ENCODE measurements at places on chromosomes 16 and 17.
A peak's percentile ranks its signal among the peaks of the same experiment; 100 is the strongest.

DNA sequence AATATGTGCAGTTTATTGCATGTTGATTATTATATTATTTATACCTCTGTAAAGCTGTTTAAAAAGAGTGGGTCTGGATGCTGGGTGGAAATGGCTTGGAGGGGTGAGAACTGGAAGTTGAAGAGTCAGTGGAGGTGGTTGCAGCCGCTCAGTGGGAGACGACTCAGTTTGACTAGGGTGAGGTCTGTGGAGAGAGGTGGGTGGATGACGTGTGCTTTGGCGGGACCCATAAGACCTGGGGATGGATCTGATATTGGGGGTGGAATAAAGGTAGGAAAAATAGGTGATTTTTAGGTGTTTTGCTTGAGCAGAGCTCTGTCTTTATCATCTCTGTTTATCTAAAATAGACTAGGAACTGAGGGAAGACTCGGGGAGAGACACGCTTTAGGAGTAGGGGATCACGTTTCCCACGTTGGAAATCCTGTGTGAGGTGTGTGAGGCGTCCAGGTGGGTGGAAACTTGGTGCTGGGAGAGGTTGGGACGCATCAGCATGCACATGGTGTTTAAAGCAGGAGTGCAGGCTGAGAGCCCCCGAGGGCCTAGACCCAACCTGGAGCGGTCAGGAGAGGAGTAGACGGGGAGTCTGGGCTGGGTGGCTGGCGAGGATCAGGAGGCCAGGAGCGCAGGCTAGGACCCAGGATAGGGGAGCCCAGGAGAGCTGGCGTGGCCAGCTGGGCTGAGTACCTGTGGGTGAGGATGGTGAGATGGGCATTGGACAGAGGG is 17.2 kb downstream of the NT5M start:
- no peak for DNase-seq

DNA sequence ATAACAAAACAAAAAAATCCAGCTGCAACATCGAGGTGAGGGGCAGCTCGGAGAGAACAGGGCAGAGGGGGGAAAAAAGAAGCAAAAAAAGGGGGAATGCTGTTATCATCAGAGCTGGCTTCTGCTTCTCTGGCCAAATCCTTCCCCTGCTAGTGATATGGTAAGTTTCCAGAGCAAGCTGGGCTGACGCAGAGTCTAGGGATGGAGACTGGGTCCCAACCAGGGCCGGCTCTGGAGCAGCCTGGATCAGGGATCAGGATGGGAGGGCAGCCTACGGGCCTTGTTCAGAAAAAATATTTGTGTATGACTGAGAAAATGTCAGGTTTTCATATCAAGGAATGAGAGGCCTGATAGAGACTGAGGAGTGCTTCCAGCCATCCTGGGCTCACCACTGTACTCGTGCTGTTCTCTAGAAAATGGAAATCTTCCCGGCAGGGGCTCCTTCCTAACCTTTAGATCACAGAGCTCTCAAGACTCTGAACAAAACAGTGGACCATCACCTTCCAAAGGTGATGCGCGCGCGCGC is 726 bp upstream of the C1QTNF1 start:
- DNase-seq: no peak

DNA sequence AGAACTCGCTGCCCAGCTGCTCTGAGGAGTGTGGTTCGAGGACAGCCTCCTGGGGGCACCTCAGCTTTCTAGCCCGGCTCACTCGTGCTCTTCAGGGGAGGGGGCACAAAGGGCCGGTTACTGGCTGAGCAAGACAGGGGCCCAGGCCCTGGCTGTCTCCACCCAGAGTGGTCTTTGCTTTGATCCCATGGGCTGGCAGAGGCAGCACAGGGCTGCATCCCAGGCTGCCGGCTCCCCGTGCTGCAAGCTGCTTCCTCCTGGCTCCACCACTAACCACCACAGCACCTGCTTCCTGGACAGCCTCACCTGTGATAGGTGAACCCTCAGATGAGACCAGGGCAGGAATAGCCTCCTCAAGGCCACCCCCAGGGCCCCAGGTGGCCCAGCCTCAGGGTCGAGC is 6.8 kb downstream of the SPPL2C start:
- no peak for DNase-seq

GRCh38 chr17:17525956-17526355 is 29.8 kb upstream of the RASD1 start:
- DNase-seq: no peak

GRCh38 chr16:70565053-70565452 is 41.4 kb downstream of the SF3B3 start:
- no peak for DNase-seq

DNA sequence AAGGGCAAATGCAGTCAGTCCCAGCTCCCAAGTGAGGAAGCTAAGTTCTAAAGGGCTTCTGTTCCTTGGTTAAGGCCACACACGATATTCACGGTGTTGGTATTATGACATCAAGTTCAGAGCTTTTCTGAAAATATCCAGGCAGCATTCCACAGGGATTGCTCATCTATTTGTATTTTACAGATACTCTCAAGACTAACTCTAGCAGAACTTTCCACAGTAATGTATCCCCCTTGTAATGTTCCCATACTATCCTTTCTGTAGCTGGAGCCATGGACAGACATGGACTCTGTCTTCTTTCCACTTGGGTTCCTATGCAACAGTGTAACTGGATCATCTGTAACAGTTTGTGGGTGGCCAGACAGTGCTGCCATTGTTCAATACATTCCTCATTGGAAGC is 13.5 kb downstream of the SDR42E1 start:
- DNase-seq: no peak

DNA sequence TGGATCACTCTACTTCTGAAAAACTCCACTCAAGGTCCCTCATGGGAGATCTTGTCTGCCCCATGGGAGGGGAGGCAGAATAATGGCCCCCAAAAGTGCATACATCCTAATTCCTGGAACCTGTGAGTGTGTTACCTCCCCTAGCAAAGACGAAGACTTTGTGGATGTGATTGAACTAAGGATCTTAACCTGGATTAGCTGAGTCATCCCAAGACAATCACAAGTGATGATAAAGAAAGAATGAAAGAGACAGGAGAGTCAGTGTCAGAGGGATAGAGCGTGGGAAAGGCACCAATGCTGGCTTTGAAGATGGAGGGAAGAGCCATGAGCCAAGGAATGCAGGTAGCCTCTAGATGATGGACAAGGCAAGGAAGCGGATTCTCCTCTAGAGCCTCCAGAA is 374.7 kb upstream of the DYNLRB2 start:
- no peak for DNase-seq

- no peak for DNase-seq
Observed at GRCh38 chr16:48353565-48354163, 31.5 kb downstream of the SIAH1 start.

GRCh38 chr17:82402865-82403264 is 15.3 kb upstream of the HEXD start:
- no peak for DNase-seq

DNA sequence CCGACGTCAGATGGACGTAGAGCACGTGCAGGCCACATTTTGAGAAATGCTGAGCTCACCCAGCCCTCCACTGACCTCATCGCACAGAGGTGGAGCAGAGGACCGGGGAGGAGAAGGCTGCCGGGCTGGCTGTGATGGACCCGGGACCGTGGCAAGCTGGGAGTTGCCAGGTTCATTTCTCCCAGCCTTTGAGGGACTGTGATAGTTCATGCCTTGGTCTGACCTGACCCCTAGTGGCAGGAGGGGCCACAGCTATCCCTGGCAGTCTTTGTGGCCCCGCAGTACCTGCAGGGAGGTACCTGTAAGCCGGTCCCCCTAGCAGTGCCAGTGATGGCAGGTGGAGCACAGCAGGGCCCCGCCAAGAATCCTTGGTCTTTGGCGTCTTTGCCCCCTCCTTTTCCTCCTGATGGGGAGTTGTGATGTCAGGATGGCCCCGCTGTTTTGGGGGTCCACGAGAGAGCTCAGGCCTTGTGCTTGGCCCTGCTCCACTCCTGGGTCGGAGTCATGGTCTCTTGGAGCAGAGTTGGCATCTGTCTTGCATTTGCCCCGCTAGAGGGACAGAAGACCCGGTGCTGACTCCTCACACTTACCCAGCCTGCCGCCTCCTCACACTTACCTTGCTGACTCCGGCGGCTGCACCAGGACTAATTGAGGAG is 50.4 kb downstream of the OR1D5 start:
- no peak for DNase-seq

- DNase-seq: no peak
Observed at GRCh38 chr17:42553161-42553818, 567 bp downstream of the HSD17B1 start.

GRCh38 chr17:19362277-19363113 is at the start of gene B9D1:
TSS of gene B9D1 (minus strand) at chr17:19362723. CDS start at chr17:19362569, 154 bp downstream.
- DNase-seq: peak; percentile 59

DNA sequence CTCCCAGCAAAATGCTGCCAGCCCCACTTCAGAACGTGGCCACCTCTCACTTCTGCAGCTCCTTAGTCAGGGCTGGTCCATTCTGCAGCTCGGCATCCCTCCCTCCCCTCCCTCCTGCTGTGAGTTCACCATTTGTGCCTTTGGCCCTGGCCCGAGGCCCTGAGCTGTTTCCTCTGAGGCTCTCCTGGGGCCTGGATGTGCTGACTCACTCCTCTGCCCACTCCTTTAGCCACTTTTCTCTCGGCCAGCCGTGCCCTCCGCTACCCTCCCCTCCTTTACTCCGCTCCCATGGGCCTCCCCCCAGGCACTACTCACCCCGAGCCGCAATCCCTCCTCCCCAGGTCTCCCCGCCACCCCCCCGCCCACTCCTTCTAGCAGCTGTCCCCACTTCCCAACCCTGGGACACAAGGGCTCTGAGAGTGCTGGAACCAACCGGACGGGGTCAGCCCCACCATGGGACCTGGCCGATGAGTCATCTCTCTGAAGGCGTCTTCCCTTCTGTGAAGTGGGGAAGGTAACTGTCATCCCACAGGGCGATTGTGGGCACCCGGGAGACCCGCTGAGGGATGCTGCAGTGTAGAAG is 11.5 kb downstream of the KCNG4 start:
- DNase-seq: no peak

DNA sequence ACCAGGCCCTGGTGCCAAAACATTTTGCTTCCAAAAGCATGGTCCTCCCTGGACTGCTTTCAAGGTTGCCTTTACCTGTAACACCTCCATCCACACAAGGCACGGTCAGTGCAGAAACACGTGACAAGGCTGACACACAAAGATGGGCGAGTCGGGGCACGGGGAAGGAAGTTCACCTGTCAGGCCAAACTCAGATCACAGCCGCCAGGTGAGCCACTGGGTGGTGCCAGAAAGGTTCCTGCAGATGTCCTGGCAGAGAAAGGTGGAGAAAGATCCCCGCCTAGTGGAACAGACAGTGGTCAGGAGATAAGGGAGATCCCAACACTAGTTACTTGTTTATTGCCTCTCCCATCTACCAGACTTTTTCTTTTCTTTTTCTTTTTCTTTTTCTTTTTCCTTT is 155.3 kb downstream of the AIPL1 start:
- DNase-seq: no peak

DNA sequence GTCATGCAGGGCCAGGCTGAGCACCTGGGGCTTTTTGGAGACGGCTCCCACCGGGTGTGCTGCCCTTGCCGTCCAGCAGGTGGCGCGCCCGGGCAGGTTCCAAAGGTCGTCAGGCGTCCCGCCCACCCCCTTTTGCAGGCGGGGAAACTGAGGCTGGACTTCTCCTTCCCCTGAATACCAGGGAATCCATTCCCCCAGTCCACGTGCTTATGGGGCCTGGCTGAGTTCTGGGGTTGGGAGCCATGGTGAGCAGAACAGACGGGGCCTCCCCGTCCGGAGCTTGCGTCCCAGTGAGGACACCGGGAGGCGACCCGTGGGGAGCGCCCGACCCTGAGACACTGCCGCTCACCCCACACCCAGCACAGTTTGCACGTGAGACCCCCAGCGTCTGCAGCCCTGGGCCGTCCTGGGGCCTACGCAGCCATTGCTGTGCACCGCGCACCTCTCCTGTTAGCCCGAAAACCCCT is 51.8 kb upstream of the JPH3 start:
- DNase-seq: no peak

GRCh38 chr16:86480444-86480843 is 29.9 kb upstream of the FOXF1 start:
- DNase-seq: no peak
